Uterus (tissue), 4 donors: ENCODE measurements at places on chromosomes 5 and 9.
A peak's percentile ranks its signal among the peaks of the same experiment; 100 is the strongest.

DNA sequence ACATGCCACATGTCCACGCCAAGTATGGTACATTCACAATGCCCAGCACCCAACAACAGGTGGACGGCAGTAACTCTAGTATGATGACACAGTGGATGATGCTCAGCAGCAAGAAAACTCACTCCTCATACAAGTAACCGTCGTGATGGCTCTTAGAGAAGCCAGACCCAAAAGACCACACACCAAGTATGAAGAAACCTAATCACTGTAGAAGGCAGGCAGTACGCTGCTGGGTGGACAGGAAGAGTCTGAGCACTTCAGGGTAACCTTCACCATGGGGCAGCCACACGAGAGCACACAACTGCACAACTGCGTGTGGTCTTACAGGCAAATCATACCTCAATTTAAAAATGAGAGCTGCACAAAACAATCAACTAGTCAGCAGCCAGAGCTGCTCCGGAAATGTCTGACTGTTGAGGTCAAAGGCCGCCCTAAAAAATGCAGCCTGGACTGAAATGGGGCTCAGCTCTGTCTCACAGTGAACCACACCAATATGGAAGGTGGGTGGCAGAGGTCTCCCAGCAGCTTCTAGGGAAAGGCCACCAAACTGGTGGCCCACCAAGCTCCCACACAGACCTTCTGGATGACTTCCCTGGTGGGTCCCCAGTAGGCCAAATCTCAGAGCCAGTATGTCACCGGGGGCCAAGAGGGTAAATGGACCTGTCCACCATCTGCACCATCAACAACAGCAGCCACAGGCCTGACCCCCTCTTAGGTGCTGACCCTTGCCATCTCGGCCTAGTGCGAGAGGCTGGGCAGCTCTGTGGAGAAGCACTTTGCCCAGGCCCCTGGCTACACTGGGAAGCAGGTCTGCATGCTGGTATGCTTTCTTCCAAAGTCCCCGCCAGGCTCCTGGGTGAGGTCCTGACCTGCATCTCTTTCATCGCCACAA is 17.8 kb downstream of the BICD2 start:
- no peak for DNase-seq

DNA sequence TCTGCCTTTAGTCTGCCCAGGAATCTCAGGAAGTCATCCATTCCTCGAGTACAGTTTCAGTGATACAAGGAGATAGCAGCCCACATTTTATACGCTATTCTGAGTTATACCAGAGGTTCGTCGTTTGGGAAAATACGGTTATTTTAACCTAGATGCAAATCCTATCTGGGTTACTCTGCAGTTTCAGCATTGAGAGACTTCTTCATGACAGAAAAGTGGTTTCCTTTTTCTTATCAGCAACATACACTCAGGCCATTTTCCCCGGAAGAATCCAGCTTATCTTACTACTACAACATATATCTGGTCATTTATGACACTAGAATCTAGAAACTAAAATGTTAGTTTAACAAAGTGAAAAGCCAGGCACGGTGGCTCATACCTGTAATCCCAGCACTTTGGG is 83.4 kb upstream of the IQGAP2 start:
- DNase-seq: no peak

DNA sequence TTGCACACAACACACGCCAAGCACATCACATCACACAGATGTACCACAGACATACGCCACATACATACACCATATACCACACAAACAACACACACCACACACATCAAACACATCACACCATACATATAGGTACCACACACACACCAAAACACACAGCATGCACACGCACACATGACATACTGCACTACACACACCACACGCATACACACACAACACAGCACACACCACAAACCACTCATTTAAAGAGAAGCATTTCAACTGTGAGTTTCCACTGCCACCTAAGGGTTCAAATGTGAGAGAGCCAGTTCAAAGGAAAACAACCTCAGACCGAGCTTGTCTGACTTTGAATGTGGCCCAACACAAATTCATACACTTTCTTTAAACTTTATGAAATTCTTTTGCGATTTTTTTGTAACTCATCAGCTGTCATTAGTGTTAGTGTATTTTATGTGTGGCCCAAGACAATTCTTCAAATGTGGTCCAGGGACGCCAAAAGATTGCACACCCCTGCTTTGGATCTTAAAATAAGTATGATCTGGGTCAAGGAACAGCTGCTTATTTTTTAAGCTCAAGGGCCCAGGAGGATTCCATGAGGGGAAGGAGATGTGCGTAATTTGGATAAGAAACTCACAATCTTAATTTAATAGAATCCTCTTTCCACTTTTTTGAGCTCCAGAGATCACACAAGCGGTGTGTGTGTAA is 494.6 kb downstream of the GADD45G start:
- DNase-seq: no peak

DNA sequence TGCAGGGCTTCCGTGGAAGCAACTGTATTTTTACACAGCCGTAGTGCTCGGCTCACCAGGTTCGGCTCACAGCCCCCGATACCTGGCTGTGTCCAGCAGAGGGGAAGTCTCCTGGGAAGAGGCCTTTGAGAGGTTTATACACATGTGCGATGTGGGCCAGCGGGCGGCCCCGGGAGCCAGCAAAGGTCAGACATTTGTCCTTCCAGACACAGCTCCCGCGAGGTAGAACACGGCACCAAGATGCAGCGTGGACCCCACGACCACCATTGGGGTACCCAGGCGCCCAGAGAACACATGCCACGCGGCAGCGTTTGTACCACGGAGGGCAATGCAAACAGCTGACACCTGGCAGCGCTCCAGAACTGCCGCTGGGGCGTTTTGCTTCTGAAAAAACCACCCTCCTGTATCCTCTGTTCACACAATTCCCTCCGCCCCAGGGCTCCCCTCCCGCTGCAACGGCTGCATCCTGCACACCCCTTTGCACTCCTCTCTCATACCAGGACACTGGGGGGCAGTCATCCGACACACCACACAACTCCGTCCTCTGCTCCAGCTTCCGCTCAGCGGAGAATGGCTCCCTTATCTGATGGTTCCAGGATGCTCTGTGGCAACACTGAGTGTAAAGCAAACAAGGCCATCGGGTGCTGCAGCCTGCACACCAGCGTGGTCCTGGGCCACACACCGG is 235.3 kb downstream of the SYK start:
- DNase-seq: peak; percentile 84

- DNase-seq: no peak
Measured at GRCh38 chr5:124263680-124264491, 482.6 kb downstream of the ZNF608 start.

- DNase-seq: no peak
Measured at GRCh38 chr5:174614500-174615135, 109.8 kb upstream of the MSX2 start.

DNA sequence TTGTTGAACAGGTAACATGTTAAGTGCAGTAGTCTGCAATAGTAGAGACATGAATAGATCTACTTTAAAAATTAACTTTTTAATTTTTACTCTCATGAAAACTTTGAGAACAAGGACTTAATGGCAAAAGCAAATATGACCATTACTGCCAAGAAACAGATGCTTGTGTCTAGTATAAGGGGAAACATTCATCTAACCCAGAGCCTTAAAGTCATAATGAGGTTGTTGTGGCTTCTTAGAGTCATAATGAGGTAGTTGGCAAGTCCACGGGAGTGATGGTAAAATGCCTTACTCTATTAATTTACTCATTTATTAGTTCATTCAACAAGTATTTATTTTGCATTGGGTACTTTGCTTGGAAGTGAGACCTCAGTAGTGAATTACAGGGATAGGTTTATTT is 71.5 kb downstream of the JAKMIP2 start:
- no peak for DNase-seq

DNA sequence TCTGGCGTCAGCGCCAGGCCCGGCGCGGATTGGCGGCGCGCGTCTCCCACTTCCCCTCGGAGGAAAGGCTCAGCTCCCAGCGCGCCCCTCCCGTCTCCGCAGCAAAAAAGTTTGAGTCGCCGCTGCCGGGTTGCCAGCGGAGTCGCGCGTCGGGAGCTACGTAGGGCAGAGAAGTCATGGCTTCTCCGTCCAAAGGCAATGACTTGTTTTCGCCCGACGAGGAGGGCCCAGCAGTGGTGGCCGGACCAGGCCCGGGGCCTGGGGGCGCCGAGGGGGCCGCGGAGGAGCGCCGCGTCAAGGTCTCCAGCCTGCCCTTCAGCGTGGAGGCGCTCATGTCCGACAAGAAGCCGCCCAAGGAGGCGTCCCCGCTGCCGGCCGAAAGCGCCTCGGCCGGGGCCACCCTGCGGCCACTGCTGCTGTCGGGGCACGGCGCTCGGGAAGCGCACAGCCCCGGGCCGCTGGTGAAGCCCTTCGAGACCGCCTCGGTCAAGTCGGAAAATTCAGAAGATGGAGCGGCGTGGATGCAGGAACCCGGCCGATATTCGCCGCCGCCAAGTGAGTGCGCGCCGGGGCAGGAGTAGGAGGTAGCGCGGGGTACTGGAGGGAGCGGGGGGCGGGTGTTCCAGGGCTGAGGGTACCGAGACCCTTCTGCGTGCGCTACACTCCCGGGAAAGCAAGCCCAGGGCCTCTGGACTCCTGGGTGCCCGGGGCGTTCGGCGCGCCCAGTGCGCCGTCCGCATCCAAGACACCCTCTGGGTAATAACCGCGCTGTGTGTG is at the start of gene MSX2:
Gene MSX2, plus strand, starts transcription at position 99 of the 777 bp plus-strand sequence. Its CDS starts 78 bp downstream, at position 177.
- peak; percentile 66 for DNase-seq

DNA sequence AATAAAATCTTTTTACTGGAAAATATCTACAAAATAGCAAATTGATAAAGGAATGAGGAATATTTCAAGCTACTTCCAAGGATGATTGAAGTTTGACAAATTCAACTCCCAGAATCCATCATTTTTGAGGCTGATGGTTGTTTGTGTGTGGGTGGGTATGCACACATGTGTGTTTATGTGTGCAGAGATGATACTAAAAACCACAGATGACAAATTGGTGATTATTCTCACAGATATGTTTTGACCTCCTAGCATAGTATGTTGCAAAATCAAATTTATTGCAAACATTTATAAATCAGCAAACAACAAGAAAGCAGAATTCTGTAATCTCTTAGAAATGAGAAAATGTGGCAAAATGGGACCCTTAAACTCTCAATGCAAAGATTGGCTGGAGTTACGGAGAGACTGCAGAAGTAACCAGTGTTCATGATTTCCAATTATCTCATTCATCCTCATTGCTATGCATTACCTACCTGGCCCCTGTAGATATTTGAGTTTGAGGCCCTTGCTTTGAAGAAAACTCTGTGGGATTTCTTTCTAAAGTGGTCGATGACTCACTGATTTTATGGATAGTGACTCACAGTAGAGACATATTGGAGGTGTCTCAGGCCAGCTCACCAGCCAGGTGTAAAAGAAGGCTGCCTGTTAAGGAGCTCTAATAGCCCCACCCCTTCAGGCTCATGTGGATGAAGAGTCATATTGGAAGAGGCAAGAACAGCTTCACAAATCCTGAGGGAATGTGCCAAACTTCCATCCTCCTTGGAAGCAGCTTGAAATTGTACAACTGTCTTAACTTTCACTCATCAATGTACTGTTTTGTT is 44.6 kb upstream of the TMC1 start:
- DNase-seq: no peak

DNA sequence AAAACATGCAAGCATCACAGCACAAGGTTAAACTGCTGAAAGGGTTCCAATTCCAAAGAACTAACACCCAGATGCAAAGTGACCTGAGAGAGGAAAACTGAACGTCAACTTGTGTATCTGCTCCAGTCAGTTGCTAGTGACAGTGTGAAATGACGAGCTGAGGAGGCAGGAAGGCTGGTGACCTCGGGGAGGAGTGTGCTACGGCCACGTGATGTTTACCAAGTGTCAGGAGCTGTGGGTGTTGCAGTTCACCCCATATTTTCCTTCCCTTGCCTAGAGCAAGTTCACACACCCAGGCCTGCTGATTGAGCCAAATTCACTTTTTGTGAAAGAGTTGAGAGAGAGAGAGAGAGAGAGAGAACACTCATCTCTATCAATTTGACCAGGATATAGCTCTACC is 231.6 kb upstream of the ANKH start:
- no peak for DNase-seq

GRCh38 chr5:4642525-4642924 is 497.6 kb upstream of the ADAMTS16 start:
- DNase-seq: no peak

DNA sequence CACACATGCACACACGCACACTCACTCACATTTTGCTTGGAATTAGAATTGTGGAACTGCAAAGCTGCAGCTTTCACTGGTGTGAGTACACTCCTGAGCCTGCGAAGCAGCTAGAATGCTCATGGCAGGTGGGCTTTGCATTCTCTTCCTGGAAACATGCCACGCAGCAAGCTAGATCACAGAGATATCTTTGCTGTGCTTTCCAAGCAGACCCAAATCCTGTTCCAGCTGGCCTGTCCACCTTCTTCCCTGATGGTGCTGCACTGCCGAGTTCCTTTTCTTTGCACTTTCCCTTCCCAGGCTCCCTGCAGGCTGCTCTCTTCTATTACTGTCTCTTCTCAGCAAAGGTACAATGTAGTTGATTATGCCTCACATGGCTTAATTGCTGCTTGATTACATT is 92.7 kb upstream of the CKMT2 start:
- DNase-seq: no peak

DNA sequence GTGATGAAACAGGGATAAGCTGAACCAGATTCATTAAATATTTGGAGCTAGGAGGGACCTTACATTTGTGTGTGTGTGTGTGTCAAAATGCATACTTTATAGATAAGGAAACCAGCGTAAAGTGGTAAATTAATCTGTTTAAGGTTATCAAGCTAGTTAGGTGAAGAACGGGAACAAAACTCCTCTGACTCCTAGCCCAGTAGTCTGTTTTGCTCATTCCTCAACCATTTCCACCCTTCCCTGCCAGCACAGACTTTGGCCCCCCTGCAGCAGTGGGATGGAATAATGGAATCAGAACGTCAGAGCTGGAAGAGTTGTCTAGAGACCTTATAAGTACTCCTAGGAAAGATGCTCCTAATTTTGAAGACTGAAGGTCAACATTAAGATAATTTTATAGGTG is 6.5 kb downstream of the AGXT2 start:
- no peak for DNase-seq

GRCh38 chr9:133979273-133979920 is 12.7 kb downstream of the VAV2 start:
- no peak for DNase-seq

DNA sequence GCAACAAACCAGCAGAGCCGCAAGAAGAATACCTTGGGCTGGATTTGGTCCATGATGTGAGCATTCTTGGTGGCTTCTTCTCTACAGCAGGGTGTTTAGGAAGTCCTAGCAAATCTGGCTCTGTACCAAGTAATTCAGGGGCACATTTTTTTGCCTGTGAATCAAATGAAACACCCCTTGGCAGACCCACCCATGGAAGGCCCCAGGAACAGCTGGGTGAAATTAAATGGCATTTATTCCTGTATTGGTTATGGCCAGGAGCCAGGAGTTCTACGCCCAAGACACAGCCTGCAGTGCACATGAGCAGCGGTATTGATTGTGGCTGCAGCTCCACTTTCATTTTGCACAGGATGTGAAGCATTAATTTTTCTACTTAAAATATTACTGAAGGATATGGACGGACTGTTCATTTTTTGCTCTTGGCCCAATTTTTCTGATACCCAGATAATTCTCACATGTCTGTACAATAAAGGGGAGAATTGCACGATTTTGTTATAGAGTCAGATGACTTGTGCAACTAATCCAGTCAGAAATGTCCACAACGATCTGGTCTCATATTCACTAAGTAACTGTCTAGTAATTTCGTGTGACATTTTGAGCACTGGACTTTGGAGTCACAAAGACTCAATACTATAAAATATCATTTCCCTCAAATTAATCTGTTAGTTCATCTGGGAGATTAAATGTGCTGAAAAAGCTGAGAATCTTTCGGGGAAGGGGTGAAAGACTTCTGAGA is 120.7 kb upstream of the APC start:
- no peak for DNase-seq

GRCh38 chr5:921456-922435 is 29.1 kb downstream of the TRIP13 start:
- DNase-seq: no peak
